ENCODE measurements at places on chromosomes 13 and 19.

DNA sequence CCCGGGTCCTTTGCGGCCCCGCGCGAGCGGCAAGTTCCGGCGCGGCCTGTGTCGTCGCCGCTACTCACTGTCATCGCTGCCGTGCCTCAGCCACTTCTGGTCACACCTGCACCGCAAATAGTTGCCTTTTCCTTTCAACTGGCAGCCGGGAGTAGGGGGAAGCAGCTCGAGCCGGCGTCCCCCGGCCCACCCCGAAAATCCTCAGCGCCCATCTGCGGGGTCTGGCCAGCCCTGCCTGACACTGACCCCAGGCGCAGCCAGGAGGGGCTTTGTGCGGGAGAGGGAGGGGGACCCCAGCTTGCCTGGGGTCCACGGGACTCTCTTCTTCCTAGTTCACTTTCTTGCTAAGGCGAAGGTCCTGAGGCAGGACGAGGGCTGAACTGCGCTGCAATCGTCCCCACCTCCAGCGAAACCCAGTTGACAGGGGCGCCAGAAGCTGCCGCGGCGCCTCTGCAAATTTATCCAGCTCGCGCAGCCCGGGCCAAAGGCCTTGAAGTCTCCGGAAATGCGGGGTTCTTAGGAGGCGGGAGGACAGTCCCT, 1.7 kb downstream of the PDX1 start:
- DNase-seq = no peak

DNA sequence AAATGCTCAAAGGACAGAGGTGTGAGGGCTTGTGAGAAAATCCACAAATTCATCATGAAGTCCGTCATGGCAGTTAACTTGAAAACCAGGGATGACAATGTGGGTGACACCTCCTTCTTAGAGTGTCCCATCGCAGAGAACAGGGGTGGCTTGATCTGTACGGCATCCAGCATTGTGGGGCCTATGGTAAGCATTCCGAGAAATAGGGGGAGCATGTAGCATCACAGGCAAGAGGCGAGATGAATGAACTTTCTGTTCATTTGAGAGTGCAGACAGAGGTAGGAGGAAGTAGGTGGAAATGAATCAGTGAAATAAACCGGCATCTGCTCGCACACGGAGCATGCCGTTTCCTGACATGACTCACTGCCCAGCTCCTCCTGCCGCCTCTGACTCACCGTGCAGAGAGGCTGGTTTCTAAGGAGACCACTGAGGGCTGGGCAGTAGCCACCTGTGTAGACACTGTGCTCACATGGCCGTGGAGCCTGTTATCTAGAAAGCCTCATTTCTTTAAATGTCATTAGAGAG, 339.0 kb downstream of the RFC3 start:
- DNase-seq = peak; percentile 64

DNA sequence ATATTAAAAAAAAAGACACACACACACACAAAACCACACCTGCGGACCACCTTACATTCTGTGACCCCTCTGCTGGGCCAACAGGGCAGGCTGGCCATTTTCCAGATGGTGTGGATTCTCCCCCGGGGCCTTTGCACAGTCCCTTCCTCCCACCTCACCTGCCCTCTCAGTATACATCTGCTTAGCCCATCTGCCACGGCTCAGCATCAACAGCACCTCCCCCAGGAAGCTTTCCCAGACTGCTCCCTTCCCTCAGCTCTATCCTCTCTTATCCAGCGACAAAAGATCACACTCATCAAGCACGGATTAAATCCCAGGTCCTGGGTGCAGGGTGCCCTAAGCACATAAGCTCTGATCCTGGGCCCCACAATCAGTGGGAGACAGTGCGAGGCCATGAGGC, 4.5 kb downstream of the ZNF787 start:
- no peak for DNase-seq

- no peak for DNase-seq
Measured at GRCh38 chr13:40514802-40515201, 151.6 kb downstream of the FOXO1 start.

- DNase-seq = no peak
Measured at GRCh38 chr13:48770372-48770771, 116.6 kb downstream of the CYSLTR2 start.

GRCh38 chr13:64130600-64130999, 2715.0 kb upstream of the PCDH20 start:
- no peak for DNase-seq

- no peak for DNase-seq
Measured at GRCh38 chr13:23870356-23871140, 18.7 kb downstream of the MIPEP start.

DNA sequence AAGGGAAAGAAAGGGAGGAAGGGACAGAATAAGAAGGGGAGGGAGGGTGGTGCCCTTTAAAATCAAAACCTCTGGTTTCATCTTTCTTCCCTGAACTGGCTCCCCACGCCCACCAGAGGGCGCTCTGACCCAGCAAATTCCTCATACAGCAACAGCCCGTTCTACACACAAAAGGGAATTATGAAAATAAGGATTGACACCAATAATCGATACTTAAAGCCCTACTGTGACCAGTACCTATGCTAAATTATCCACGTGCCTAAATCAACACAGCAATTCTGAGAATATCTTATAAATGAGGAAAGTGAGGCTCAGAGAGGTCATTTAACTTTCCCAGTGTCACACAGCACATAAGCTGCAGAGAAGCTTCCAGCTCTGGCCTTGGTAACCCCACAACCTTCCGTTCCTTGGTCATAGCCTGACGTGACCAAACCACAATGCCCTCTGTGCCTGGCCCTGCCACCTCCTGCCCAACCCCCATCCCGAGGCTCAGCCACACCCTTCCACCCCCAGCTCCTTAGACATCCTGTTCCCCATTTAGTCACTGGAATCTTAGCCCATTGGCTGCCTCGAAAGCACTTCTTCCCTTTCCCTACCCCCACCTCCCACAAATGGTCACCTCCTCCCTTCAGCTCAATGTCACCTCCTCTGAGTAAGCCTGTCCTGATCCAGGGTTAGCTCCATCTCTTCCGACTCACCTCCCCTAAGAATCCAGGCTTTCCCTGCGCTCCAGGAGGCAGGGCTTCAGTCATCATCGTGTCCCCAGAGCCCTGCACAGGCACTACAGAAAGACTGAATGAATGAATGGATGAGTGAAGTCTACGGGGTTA, 34.2 kb upstream of the PNMA8B start:
- DNase-seq = peak; percentile 85

- no peak for DNase-seq
Measured at GRCh38 chr19:49556412-49557398, 23.7 kb downstream of the NOSIP start.

DNA sequence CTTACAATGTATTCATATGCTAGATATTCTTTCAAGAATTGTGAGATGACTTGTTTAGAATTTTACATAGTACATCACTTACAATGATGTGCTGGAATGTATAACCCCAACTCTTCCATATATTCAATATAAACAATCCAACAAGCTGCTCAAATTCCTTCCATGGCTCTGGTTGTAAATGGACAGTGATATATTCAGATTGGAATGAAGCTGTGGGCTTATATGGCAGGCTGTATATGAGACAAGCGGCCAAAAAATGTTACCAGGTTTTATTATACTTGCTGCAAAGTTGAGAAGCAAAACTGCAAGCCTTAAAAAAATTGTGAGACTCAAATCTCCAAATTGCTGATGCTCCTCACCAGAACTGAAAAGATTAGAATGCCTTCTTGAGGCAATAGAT, 83.6 kb upstream of the KLF12 start:
- DNase-seq = no peak

DNA sequence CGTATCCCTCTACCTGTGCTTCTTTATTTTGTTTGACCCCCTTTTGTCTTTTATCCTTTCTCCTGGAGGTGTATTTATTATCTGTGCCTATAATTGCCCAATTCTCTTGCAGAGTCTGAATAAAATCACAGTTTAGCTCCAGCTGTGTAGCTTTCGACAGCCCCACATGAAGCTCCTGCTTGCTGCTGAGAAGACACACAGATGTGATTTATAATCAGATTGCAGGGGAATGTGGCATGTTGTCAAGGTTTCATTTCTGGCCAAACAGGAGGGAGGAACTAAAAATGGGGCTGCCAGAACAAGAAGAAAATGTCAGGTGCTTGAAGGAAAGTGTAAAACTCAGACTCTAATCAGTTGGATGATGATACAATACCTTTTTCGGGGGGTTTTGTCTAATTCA, 22.7 kb downstream of the CCNA1 start:
- DNase-seq = no peak

- no peak for DNase-seq
Measured at GRCh38 chr19:8253678-8254077, 44.5 kb downstream of the CERS4 start.

DNA sequence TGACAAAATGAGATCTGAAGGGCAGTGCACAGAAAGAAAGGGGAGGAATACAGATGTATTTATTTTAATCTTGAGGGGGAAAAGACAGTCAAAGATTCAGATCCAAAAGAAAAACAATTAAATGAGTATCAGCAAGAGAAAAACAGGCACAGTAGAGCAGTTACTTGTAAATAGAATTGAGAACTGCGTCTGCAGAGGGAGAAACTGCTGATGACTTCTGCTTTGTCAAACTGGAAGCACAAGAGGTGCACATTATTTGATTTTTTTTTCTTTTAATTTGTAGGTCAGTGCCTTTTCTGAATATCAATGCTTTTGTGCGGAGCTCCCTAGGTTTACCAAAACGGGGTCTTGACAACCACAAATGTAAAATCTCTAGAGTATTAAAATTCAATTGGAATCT, 37.3 kb downstream of the EFNB2 start:
- DNase-seq = no peak

DNA sequence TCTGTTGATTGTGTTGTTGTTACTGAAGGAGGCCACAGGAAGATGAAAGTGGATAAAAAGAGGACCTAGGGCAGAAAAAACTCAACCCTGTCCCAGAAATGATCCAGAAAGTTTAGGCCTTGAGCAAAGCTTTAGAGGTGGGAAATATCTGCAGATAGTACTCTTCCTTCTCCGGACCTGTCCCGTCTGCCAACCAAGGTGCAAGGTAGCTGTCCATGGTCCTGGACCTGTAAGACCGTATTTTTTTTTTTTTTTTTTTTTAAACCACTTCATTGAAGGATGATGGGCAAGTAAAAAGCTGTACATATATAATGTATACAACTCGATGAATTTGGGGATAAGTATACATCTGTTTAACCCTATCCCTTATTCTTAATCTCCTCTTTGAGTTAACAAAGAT, 225.9 kb downstream of the OLFM4 start:
- no peak for DNase-seq

DNA sequence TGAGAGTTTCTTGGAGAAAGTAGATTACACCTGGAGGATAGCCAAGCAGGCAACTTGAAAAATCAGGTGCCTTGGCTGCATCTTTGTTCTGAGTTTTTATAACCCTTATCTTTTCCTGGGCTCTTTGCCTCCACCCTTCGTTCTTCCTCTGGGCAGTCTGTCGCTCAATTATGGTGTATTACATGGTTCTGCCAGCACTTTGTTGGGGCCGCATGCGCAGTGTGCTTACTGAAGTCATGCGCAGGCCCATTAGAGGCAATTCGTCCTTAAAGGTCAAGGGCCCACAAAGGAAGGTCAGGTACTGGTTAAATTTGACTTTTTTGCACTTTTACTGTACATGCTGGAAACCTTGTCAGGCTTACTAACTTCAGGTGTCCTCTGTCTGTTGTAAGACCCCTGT, 761.9 kb upstream of the SLITRK5 start:
- no peak for DNase-seq

- peak; percentile 75 for DNase-seq
Measured at GRCh38 chr13:49292742-49293486, 45.2 kb downstream of the CDADC1 start.

GRCh38 chr13:22081430-22081829, 410.6 kb downstream of the FGF9 start:
- no peak for DNase-seq

- DNase-seq = no peak
Measured at GRCh38 chr19:6586726-6587092, 4.2 kb downstream of the CD70 start.

DNA sequence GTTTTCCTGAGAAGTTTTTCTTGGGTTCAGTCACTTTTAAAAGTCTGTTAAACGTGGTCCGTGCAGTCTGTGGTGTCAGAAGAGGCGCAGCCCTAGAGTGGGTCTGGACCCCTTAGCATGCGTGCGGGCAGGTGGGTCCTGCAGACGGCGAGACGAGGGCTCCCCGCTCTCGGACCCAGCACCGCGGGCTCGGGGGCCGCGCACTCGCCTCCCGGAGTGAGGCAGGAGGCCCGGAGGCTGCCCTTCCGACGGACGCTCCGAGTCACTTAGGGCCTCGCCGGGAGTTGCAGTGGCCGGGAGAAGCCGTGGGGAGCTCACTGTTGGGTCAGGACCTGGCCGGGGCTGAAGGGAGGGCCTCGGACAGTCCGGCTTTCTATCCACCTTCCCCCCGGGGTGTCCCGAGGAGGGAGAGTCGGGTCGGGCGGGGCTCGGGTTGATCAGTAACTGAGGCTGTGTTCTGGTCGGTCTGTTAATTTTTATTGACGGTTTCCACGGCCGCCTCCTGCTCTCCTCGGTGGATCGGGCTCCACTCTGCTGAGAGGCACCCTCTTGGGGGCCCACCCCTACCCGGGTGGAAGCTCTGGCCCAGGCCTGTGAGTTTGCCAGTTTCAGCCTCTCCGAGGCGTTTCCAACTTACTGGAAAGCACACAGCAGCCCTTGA, 1.3 kb downstream of the PTBP1 start:
- peak; percentile 66 for DNase-seq

- DNase-seq = no peak
Measured at GRCh38 chr13:34020388-34020787, 202.4 kb downstream of the RFC3 start.

DNA sequence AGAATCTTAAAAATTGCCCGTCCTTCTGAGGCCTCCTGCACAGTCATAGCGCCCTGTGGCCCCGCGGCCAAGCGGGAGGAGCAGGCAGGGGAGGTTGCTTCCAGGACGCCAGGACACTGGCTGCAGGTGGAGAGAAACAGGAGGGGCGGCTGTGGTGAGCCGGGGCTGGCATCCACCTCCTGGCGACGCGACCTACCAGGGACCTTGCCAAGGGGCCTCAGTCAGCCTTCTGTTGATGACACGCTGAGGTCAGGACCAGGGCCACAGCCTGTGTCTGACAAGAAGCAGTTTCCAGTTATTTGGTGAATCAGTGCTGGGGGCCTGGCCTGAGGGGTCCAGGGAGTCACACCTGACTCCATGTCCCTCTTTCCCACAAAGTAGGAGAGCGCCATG, 13.3 kb upstream of the MKNK2 start:
- no peak for DNase-seq

GRCh38 chr19:28027116-28027515, 1185.8 kb downstream of the UQCRFS1 start:
- no peak for DNase-seq

GRCh38 chr13:112972867-112973576, 4.0 kb downstream of the MCF2L start:
- no peak for DNase-seq

GRCh38 chr13:32008518-32009175, 22.9 kb upstream of the FRY start:
- DNase-seq = no peak

DNA sequence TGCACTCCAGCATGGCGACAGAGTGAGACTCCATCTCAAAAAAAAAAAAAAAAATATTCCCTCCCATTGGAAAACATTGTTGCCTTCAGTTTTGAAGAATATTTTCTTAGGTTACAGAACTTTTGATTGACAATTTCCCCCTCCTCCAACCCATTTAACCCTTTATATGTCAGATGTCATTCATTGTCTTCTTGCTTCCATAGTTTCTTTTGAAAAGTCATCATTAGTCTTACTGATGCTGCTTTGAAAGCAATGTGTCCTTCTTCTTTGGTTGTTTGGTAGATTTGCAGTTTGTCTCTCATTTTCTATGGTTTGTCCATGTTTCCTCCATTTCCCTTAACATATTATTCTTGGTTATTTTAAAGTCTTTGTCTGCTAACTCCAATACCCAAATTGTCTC, 25.4 kb downstream of the ZNF558 start:
- DNase-seq = no peak
